ENCODE measurements at places on chromosomes 3 and 15. TPM values are rescaled to one million over a fixed set of nuclear protein-coding genes. Genes with fewer than 3 reads are reported as not detected.

LTK gene
- 2.3 TPM for polyA plus RNA-seq

NBEAL2 gene
- polyA plus RNA-seq: 29.9 TPM

ZNF860 gene
- polyA plus RNA-seq: 2.3 TPM

TIMP4 gene
- 0.98 TPM for polyA plus RNA-seq

CCNB2 gene
- 39.9 TPM for polyA plus RNA-seq

EPHA3 gene
- polyA plus RNA-seq: 4.9 TPM

SLC22A13 gene
- 1.6 TPM for polyA plus RNA-seq
